ENCODE measurements at places on chromosomes 13 and 19.

DNA sequence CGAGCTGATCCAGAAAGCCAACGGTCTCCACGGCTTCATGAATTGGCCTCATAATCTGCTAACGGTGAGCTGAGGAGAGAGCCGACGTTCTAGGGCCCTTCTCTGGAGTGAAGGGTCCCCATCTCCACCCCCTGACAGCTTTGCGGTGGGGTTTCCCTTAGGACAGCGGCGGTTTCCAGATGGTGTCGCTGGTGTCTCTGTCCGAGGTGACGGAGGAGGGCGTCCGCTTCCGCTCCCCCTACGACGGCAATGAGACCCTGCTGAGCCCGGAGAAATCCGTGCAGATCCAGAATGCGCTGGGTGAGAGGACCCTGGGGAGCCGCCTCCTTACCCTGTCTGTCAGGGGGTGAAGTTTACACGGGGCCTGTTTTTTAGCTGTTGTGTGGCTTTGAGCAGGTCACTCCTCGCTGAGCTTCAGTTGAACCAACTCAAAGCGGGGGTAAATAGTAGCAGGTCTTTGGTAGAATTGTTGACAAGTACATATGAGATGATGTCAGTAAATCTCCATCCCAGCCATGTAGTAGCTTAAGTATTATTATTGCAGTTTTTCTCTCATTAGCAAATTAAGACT, 801 bp downstream of the QTRT1 start:
- peak; percentile 62 for DNase-seq

DNA sequence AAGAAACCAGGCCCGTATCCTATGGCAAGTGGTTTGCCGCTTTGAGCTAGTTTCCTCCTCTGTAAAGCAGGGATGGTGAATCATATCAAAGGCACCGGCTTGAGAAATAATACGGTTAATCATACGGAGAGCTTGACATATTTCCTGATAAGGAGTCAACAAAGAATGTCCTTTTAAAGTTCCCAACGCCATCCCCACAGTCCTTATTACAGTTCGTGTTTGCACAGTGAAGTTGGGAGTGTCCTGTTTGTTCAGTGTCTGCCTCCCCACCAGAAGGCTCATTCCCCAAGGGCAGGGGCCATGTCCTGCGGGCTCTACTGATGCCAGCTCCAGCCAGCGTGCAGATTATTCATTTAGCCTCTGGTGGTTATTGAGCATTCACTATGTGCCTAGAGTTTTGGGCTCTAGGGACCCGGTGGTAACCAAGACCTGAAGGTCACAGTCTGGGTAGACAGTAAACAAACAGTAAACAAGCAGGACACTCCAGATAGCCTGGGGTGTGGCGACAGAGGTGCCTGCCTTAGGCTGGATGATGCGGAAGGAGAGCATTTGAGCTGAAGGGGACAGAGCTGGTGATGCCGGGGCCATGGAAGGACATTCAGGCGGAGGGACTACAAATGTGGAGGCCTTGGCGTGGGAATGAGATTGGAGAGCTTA, 6.3 kb downstream of the GRAMD1A start:
- peak; percentile 66 for DNase-seq

GRCh38 chr13:110911880-110912279, 3.0 kb downstream of the ANKRD10 start:
- DNase-seq: no peak

DNA sequence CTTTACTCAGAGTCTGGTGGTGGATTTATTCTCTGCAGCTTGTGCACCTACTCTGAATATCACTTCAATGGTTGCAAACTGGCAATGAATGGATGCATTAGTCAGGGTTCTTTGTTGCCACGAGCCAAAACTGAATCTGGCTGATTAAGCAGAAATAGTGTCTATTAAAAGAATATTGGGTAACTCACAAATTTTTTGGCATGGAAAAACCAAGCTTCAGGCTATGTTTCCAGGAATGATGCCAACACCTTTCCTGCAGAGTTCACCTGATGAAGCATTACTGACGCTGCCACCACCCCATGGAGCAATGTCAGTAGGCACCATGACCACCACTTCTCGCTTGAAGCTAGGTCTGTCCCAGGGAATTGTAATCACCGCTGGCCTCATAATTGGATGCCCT, 597.8 kb upstream of the SLC10A2 start:
- DNase-seq: no peak

DNA sequence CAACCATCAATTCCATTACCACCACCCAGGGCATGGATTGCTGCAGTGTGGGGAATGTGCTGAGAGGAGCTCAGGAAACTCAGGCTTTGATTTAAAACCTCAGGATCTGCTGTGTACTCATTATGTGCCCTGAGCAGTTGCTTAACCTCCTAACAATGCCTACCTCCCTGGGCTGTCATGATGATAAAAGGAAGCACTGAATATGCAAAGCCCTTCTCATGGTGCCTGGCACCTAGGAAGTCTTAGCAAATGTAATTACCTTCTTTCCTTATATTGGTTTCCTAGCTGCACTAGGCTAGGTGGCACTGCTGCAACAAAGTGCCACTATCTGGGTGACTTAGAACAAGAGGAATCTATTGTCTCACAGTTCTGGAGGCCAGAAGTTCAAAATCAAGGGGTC, 62.2 kb downstream of the KCTD12 start:
- no peak for DNase-seq

- no peak for DNase-seq
Observed at GRCh38 chr13:79231887-79232286, 174.2 kb downstream of the RBM26 start.

DNA sequence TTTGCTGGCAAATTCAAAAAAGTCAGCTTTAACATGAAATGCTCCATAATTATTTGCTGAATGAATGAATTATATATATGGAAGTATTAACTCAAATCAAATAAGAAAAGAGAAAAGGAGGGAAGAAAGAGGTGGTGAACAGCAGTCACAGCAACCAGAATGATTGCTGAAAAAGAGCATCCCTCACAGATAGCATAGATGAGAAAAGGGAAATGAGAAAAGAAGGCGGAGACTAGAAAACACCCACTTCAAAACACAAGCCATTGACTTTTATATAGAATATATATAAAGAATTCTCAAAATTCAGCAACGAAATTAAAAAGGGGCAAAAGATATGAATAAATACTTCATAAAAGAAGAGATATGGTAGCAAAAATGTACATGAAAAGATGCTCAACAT, 75.2 kb downstream of the CAB39L start:
- DNase-seq: no peak

DNA sequence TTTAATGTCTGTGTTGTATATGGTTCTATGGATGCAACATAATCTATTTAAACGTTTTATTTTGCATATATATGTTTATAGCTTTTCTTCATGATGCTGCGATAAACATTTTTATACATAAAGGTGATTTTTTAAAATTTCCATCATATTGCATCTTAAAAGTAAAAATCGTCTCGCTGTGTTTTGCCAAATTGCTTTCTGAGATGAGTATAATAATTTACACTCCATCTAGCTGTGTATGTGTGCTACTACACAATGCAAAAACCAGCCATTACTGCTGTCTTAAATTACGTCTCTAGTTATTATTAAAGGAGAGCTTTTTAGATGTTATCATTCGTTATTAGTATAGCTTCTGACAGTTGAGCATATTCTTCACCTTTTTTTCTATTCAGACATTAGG, 37.2 kb downstream of the METTL21C start:
- DNase-seq: no peak

Data from NCI-H146 (cell line).